ENCODE measurements at places on chromosomes 4 and X.
A peak's percentile ranks its signal among the peaks of the same experiment; 100 is the strongest.

GRCh38 chrX:140141444-140142029 lies 176.2 kb upstream of the CXorf66 start:
- peak; percentile 41 for DNase-seq

- DNase-seq = peak; percentile 3
These were observed 1718.0 kb upstream of the PCDH7 start for GRCh38 chr4:29002151-29002550.

GRCh38 chr4:22407361-22407760 lies 108.5 kb downstream of the ADGRA3 start:
- DNase-seq = no peak

DNA sequence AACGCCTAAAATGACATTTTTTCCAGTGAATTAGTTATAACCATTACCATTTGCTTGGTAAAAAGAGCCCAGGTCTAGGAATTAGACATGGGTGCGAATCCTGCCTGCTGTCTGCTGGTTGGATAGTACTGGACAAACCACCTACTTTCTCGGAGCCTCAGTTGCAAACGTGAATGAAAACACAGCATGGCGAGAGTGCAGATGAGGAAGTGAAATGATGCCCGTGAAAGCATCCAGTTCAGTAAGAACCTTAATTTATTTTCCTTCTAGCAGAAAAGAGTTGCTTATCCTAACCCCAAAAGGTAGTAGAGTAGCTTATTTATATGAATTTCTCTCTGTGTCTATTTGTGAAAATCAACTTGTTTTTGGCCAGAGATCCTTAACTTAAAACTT lies 171.4 kb upstream of the GALNT7 start:
- DNase-seq = no peak

DNA sequence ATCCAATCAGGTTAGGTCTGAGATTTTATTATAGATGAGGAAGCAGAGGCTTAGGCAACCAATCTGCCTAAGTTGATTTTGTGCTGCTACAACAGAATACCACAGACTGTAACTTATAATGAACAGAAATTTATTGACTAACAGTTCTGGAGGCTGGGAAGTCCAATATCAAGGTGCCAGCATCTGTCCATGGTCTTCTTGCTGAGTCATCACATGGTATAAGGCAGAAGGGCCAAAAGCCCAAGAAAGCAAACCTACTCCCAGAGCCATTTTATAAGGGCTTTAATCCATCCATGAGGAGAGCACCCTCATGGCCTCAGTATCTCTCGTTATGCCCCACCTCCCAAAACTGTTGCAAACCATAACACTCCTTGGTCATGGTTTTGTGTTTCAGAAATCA lies 55.8 kb downstream of the GPAT3 start:
- DNase-seq = no peak

- DNase-seq = no peak
These were observed 33.1 kb upstream of the EDNRA start for GRCh38 chr4:147447786-147448185.

GRCh38 chr4:6425336-6425735 lies 47.1 kb downstream of the PPP2R2C start:
- no peak for DNase-seq

DNA sequence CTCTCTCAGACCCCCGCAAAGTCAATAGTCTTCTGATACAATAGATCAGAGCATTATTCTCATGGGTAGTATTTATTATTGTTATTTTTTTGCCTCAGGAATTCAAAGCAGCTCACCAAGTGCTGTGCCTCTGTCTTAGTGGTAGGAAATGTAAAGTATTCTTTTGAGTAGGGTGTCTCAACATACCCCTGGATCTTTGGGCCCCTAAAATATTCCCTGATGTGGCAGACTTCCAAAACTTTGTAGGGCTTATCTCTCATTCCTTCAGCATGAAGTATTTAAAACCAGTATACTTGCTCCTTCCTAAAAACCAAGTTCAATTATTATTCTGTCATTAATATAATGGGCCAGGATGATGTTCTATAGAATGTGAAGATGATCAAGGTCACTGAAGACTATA lies 115.3 kb upstream of the ZNF827 start:
- no peak for DNase-seq

GRCh38 chrX:68177542-68177941 lies 255.8 kb downstream of the OPHN1 start:
- DNase-seq = no peak

DNA sequence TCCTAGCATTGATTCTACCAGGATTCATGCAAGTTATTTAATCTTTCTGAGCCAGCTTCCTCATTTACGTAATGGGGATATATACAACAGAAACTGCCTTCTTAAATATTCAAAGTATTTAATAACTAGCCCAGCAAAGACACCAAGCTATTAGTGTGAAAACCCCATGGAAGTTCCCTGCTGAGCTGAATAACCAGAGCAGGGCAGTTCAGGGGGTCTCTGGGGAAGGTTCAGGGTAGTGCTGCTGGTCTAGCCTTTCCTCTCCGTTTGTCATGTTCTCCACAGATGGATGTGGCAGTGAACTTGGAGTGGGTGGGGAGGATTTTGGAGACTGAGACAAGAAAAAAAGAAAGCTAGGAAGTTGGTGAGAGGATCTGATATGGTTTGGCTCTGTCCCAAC lies 240.8 kb upstream of the TAPT1 start:
- no peak for DNase-seq

GRCh38 chr4:139734201-139734874 lies 68.7 kb downstream of the MGST2 start:
- DNase-seq = peak; percentile 78

Data from brain (organoid and tissue), 16 donors.